ENCODE measurements at places on chromosomes 16 and 17. TPM values are rescaled to one million over a fixed set of nuclear protein-coding genes. Genes with fewer than 3 reads are reported as not detected.

The C16orf54 gene
- total RNA-seq: not detected

The SIRT7 gene
- 21.1 TPM for total RNA-seq

The OTOA gene
- total RNA-seq: 0.07 TPM

The CCL3 gene
- not detected for total RNA-seq

The CDH5 gene
- total RNA-seq: 787 TPM

The HBZ gene
- total RNA-seq: not detected

The SLC6A2 gene
- total RNA-seq: not detected

The ZDHHC1 gene
- total RNA-seq: 6.3 TPM

The HID1 gene
- total RNA-seq: 14.9 TPM

Measured in thoracic aorta endothelial cell (primary cell).